NCI-H2171 treated with DMSO at 0.1 percent for 48 hours (cell line): ENCODE measurements at places on chromosomes 2 and 18.

DNA sequence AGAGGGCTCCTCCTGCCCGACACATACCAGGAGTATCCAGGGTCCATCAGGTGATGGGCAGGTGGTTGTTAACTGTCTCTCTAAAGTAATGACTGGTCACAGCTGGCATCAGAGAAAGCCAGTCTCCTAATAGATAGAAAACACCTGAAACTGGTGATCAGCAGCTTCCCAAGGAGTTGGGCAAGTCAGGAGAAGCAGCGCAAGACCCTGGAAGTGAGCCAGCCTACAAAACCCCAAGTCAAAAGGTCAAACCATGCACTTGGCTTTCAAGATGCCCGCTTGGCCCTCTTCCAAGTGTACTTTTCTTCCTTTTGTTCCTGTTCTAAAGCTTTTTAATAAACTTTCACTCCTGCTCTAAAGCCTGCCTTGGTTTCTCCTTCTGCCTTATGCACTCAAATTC, 815.2 kb downstream of the DCDC2C start:
- DNase-seq: no peak

DNA sequence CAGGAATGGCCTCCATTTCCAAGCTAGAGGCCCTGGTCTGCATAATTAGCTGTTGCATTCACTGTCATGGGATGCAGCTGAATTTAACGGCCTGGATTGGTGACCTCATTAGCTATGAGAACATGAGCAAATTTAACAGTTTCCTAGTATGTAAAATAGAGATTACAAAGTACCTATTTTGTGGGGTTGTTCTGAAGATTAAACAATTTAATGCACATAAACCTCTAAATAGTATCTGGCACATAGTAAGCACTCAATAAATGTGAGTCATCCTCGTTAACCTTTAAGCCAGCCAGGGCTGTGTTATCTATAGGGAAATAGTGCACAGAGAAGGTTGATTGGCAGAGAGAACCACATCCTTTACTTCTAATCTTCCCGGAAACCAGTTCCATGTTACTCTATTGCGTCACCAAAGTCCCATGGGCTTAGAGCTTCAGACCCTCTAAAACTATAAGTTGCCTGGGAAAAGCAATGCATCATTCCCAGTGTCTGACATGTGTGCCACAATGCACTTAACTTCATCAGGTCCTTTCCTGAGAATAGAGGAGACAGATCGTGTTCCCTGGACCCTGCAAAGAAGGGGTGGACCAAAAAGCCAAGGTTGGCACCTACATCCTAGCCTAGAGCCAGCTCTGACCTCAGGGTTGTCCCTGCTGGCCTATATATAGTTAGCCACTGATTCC, 196.5 kb downstream of the LNPK start:
- DNase-seq: no peak

GRCh38 chr2:171347591-171348032, 86.2 kb downstream of the METTL8 start:
- DNase-seq: no peak

- DNase-seq: no peak
Observed at GRCh38 chr2:175815537-175815936, 186.5 kb downstream of the LNPK start.

- no peak for DNase-seq
Observed at GRCh38 chr2:58727981-58728656, 487.0 kb upstream of the FANCL start.

GRCh38 chr18:74500372-74500771, 4.2 kb downstream of the CNDP2 start:
- DNase-seq: no peak

GRCh38 chr2:19843992-19844515, 57.7 kb downstream of the TTC32 start:
- DNase-seq: no peak

DNA sequence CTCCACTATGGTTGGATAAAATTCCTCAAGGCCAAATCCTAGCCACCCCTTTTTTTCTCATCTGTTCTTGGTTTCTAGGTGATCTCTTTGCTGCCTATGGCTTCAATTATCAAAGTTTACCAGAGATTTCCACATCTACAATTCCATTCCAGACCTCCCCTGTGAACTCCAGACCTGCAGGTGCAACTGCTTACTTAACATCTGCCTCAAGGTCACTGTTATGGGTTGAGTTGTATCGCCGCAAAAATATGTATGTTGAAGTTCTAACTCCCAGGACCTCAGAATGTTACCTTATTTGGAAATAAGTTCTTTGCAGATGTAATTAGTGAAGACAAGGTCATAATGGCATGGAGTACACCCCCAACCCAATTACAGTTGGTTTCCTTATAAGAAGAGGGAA, 60.4 kb upstream of the SOS1 start:
- no peak for DNase-seq

DNA sequence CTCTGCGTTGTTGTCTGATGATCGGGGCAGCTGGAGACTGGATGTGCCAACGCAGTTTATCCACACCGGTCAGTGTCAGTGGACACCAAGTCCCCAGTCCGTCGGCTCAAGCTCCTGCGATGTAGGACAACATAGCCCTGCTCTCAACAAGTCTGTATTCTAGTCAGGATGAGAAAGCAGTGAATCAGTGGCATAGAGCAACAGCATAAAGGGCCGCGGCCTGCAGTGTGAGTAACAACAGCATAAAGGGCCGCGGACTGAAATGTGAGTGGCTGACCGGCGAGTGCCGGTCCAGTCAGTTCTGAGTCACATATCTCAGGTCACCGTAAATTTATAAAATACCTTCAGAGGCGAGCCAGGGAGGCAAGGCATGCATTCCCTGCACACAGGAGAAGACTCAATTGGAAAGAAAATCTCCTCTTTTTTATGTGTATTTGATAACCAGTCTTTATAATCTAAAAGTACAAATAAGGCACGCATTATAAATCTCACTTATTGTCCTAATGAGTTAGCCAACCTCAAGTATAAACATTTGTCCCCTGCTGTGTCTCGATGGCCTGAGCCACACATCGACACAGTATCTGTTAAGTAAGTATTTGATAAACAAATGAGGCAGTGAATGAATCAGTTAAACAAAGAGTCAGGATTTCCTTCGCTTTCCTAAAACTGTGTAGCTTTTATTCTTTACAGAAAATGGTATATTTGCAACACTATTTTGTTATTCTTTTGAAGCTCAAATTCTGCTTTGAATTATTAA, 33.8 kb upstream of the NFATC1 start:
- DNase-seq: no peak

GRCh38 chr18:8367217-8367988, 241.8 kb upstream of the RAB12 start:
- DNase-seq: peak; percentile 93

DNA sequence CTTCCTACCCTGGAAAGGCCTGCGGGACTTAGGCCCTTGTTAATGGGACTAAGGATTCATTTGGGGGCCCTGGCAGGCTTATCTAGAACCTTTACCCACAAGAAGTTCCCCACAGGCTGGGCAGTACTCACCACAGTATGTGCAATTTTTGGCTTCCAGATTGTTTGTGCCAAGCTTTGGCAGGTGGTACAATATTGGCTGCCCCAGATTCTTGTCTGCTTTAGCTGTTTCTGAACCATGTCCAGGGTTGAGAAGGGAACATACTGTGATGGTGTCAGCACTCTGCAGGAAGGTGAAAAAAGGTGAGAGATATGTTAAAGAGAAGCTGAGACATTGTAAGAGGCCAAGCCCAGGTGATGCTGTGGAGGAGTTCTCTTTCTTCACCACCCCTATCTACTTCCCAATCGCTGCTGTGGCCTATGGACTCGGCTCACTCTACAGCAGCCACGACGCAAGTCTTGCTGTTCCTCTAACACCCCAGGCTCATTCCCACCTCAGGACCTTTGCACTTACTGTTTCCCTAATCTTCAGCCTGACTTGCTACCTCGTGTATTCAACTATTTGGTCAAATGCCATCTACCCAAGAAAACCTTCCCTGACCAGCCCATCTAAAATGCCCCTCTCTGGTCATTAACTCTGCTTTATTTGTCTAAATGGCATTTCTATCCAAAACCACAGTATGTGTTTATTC, 9.2 kb downstream of the SLC4A5 start:
- no peak for DNase-seq
